ENCODE measurements at places on chromosomes 4 and X.

DNA sequence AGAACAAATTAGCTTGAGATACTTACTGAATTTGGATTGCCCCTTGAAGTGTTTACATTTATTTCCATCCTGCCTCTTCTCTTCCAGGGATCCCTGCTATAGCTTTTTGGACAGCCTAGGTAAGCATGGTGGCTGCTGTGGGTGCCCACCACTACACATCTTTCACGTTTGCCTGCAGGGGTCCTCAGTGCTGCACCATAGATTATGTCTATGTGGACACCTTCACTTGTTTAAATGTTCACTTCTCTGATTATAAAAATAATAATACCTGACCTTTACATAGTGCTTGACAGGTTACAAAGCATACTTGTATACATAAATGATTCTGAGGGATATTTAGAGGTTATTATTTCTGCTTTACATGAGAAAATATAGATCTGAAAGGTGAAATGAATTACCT, 67.9 kb upstream of the SLC4A4 start:
- DNase-seq: peak; percentile 38

GRCh38 chr4:7933651-7934510, 5.8 kb downstream of the AFAP1 start:
- no peak for DNase-seq

DNA sequence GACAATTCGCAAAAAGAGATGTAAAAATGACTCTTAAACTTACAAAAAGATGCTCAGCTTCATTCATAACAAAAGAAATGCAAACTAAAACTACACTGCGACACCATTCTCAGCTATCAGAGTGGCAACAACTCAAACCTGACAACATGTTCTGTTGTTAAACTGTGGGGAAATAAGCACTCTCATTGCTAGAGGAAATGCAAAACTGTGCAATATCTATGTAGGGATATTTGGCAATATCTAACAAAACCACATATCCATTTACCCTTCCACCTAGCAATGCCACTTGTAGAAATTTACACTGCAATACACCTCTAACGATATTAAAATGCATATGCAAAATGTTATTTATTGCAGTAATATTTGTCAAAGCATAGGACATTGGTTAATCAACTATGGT, 78.3 kb upstream of the EGFL6 start:
- DNase-seq: no peak

GRCh38 chrX:103423955-103424638, 47.8 kb downstream of the BEX3 start:
- no peak for DNase-seq

GRCh38 chrX:19684311-19684710, 169.0 kb upstream of the MAP3K15 start:
- DNase-seq: peak; percentile 4

DNA sequence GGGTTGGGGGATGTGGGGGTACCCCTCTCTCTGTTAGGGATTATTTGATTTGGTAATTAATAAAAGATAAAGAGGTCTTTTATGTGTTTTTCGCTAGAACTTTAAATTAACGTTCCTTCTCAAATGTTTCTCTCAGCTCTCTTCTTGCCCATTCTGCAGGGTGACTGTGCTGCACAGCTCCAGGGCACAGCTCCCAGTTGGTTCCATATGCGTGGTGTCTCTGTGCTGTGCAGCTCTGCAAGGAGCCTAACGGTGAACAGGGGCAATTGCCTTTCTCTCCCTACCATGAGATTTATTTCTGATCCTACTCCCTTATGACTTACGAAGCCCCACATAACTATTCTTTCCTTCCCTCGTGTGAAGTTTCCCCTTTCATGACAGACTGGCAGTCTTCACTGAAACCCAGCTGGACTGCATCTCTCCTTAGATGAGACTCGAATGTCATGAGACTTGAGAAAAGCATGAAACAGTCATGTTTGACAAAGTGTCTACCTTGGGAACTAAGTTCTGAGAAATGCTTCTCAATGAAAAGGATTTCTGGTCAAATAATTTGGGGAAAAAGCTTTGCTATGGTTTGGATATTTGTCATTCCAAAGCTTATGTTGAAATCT, 50.2 kb upstream of the SPRY1 start:
- DNase-seq: no peak

- DNase-seq: no peak
Observed at GRCh38 chr4:115323106-115323707, 209.8 kb upstream of the NDST4 start.

GRCh38 chrX:23341452-23341851, 6.8 kb downstream of the PTCHD1 start:
- no peak for DNase-seq

DNA sequence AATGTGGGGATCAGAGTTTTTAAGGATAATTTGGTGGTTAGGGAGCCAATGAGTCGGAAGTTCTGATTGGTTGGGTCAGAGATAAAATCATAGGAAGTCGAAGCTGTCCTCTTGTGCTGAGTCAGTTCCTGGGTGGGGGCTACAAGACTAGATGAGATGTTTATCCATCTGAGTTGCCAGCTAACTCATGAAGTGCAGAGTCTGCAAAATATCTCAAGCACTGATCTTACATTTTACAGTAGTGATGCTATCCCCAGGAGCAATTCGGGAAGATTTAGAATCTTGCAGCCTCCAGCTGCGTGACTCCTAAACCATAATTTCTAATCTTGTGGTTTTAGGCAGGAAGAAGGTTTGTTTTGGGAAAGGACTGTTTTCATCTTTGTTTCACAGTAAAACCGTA, 565.8 kb upstream of the SPANXN1 start:
- DNase-seq: no peak

DNA sequence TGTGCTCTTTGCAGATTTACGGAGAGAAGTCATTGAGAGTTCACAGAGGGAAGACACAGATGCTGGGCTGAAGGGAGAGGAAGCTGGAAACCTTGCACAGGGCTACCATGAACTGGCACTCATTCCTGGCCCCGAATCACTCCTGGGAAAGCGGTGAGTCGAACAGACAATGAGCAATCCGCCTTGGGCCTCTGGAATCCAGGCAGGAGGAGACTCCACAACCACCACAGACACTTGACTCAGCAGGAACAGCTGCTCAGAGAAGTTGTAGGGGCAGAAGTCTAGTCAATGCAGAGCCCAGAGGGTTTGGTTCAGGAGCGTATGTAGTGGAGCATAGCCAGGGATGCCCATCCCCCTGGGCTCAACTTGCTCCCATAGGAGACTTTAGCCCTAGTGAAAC, 62.8 kb upstream of the GRIA3 start:
- DNase-seq: no peak

All from CD4-positive, alpha-beta T cell treated with Interleukin-12 subunit alpha and Interleukin-12 subunit beta, for 1 hour (primary cell).